ENCODE measurements at places on chromosomes 6 and 20.
A peak's percentile ranks its signal among the peaks of the same experiment; 100 is the strongest.

- DNase-seq: peak; percentile 23
Measured at GRCh38 chr6:119276211-119276610, 73.3 kb downstream of the MAN1A1 start.

DNA sequence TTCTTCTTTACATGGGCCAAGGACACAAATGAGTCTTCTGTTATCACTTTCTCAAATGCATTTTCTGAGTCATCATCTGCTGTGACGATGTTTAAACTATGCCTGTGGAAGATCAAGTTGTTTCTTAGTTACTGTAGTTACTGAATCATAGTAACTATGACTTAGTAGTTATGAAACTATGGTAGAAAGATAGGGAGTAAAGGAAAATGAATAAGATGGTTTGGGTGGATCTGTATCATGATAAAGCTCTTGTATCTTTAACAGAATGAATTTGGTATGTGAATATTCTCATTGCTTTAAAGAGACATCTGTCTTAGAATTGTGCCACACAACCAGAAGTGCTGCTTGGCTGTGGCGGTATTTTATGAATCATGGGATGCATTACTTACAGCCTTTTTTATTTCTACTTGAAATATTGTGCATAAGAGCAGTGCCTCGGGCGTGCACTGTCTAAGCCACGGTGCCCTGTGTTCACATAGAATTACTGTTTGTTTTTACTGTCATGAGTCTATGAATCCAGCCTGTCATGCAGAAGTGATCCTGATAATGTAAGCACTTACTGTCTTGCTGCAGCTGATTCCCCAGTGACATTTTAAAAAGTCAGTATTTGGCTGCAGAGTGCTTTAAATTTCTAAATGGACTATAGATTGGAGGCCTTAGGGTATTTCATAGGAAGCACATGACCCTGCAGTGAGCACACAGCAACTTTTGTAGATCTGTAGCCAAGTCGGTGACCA is 215.2 kb downstream of the TMEM242 start:
- DNase-seq: peak; percentile 79

- no peak for DNase-seq
Measured at GRCh38 chr6:139175389-139175948, 40.6 kb downstream of the HECA start.

GRCh38 chr6:26222571-26222970 is 135.3 kb downstream of the HFE start:
- no peak for DNase-seq

- DNase-seq: peak; percentile 97
Measured at GRCh38 chr6:138593124-138593877, 94.0 kb upstream of the NHSL1 start.

- DNase-seq: no peak
Measured at GRCh38 chr6:72588155-72588554, 33.7 kb upstream of the KCNQ5 start.

DNA sequence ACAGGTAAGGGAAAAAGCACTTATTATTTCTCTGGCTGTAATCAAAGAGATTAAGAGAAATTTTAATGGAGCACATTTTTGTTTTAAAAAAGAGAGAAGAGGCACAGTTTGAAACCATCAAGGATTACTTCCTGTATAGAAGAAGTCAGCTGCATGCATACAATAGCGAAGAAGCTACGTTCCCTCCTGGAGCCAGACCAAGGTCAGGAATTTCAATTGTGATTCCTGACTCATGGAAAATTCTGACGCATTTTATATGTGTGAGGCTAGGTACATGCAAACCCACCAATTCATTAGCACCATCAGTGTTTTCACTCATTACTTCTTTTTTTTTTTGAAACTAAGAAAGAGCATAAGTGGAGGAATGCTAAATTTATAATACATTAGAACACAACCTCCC is 232.7 kb upstream of the SGK1 start:
- DNase-seq: no peak

DNA sequence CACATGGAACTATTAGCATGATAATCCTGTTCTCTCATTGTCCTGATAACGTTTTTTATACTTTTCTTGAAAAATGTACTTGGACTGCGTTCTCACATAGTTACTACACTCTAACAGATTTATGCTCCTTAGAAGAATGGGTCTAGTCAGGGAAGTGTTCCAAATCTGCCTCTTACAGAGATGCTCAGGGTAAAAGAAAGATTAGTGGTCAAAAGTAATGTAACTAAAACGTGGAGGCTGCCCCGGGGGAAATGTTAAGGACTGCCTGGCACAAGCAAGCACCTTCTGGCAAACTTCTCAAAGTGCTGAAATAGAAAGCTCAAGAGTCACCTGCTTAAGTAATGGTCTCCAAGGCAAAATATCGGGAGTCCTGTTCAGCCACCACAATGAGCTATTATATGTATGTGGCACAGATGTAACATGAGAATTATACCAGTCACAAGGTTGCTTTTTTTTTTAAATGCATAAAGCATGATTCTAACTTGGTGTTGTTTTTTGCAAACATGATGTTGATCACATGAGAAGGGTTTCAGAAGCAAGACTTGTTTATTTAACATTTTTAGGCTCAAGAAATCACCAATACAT is 244.5 kb upstream of the JARID2 start:
- no peak for DNase-seq

GRCh38 chr6:130026859-130027258 is 8.5 kb downstream of the L3MBTL3 start:
- no peak for DNase-seq

GRCh38 chr6:63348836-63349235 is 29.1 kb upstream of the LGSN start:
- DNase-seq: no peak

GRCh38 chr6:96724641-96725040 is 112.6 kb downstream of the GPR63 start:
- no peak for DNase-seq

DNA sequence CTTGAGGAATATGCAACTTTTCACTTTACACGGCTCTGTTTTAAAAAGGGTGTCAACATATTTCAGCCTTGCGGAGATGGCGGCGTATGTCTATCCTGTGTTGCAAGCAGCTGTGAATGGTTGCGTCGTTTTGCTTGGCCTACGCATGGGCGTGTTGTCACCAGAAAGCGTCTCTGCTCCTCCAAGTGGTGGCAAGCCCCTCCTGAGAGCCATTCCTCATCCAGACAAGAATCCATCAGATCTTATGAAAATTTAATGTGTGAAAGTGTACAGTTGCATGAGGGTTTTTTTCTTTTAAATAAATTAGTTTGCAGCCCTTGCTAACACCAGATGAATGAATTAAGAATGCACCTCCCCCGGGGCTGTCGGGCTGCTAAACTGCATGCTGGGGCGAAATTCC is 114.4 kb downstream of the PHACTR3 start:
- no peak for DNase-seq

GRCh38 chr6:88168362-88168761 is 2.2 kb upstream of the CNR1 start:
- DNase-seq: no peak

DNA sequence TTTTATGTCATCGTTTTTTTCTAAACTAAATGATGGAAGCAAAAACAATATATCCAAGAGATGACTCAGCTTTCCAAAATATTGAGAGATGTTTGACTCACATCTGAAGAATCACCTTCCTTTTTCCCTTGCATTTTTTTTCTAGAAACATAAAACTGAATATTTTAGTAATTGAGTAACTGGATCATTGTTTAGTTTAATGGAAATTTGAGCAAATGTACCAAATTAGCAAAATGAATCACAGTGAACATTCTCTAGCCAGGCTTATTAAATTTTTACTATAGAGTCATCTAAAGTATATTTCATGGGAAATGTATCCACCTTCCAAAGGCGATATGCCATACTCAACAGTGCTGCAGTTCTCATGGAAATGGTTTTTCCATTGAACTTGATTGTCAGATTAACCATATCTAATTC is 145.5 kb downstream of the TENT5A start:
- peak; percentile 62 for DNase-seq

GRCh38 chr6:166203641-166204222 is 36.1 kb upstream of the TBXT start:
- DNase-seq: no peak

- no peak for DNase-seq
Measured at GRCh38 chr6:87333591-87334181, 4.6 kb upstream of the GJB7 start.

DNA sequence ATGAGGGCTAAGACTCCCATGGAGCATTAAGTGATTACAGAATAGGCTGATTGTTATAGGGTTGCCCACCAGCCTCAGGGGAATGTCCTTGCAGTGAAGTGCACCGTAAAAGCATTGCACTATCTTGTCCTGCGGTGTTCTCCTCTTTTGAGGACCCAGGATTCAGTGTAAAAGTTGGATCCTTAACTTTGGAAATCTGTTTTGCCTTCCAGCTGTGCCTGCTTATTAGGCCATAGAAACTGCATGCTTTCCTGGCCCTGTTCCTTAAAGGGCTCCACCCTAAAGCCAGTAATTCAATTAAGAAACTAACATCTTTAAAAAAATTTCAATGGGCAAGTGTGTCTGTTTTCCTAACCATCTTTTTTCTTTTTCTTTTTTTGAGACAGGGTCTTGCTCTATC is 25.4 kb upstream of the NOTCH4 start:
- no peak for DNase-seq

DNA sequence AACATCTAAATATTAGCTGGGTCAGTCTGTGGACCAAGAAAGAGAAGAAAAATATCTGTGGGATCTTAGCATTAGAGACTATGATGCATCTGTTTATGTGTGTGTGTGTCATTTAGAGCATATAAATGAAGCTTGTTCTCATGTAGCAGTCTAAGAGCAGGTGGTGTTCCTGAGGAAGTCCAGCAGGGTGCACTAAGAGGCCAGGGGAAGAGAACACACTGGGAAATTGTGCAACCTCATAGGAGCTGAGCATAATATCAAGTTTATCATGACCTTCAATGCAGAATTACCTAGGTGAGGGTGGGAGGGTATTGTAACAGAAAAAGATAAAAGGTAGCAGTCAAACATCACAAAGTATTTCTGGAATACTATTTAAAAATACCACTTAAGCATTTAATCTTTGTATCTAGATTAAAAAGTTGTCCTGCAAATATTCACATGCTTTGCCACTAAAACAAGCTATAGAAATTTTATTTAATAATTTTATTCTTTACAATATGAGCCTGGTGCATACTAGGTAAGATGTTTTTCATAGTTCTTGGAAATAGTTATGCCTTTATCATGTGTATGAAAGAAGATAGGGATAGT is 80.5 kb downstream of the SMPDL3A start:
- DNase-seq: peak; percentile 6

- no peak for DNase-seq
Measured at GRCh38 chr6:33905071-33905609, 101.3 kb upstream of the MLN start.

GRCh38 chr6:44338228-44339122 is 4.0 kb upstream of the SPATS1 start:
- no peak for DNase-seq

DNA sequence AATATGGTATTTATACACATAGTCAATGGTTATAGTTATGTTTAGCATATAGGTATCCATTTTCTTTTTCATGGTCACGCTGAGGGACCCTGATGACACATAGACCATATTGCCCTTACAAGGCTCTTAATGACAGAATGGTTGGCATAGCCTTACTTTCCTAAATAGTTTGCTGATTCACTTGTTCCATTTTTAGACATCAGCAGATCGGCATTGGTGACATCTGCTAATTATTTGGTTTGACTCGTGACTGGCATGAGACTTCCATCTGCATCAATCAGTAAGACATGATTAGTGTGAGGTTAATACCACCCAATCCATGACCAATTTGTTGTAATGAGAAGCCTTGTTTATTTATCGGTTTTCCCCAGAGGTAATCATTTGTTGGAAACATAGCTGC is 309.7 kb downstream of the ALDH8A1 start:
- DNase-seq: no peak

DNA sequence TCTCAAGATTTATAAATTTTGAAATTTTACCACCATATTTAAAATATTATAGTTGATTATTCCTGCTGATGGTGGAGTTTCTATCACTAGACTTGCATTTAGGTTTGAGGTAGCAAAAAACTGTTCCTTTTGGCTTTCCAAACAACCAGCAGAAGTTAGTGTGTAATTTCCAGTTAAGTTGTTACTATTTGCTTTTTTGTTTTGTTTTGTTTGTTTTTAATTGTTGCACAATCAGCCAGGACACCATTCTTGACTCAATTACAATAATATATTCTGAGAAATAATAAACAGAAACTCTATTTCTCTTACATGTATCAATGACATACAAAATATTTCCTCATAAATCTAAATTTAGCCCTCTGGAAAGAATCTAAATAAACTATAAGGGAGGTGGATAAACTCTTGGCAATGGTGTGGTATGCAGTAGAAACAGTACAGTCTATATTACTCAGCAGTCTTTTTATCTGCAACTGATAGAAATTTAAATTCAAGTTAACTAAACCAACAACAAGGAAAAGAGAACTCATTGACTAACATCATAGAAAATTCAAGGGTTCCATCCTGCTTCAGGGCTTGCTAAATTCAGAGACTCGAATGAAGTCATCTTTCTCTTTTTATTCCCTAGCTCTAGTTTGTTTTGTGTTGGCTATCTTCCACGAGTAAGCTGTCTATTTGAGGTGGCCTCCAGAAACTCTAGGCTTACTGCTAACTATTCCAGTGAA is 19.4 kb upstream of the COL19A1 start:
- no peak for DNase-seq

GRCh38 chr20:63035603-63036185 is 28.9 kb upstream of the BHLHE23 start:
- DNase-seq: no peak

DNA sequence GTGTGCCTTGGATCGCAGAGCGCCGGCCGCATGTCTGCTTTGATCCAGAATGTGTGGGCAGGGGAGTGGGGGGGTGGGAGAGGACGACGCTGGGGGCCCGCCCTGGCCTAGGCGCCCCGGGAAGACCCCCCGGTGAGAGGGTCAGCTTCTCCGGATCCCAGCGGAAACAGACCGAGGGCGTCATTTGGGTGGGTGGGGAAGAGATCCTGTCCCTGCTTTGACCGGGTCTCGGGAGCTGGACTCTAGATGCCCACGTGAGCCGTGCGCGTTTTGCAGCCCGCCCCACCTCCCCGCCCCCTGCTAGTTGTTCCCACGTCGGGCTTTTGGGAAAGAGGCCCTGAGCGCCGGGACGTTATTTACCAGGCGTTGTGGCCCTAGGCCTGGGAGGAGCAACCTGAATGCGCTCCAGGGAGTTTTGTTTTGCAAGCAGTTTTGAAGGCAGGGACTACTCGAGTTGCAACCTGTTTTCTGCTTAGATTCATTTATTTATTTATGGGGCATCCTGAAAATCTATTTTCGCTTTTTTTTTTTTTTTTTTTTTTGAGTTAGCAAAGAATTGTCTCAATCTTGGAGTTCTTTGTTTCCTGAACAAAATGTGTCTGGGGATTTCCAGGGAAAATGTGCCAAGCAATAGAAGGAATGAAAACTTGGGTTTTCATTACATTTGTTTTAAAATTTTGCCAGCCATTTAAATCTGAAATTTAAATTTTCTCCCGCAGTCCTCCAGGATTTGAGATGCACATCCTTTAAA is 1.6 kb downstream of the DSP start:
- no peak for DNase-seq

- no peak for DNase-seq
Measured at GRCh38 chr6:15460110-15460727, 202.6 kb downstream of the DTNBP1 start.

GRCh38 chr6:110341663-110342596 is 16.2 kb downstream of the METTL24 start:
- no peak for DNase-seq
